Activated CD4-positive, alpha-beta T cell treated with anti-CD3 and anti-CD28 coated beads, Interleukin-2, amount 10 ng/mL, durations not matched to agents 24 days and 14 days (primary cell): ENCODE measurements at places on chromosomes 7 and 10. TPM values are rescaled to one million over a fixed set of nuclear protein-coding genes. Genes with fewer than 3 reads are reported as not detected.

The DLX5 gene
- total RNA-seq, result not detected in 2 replicates

DNA sequence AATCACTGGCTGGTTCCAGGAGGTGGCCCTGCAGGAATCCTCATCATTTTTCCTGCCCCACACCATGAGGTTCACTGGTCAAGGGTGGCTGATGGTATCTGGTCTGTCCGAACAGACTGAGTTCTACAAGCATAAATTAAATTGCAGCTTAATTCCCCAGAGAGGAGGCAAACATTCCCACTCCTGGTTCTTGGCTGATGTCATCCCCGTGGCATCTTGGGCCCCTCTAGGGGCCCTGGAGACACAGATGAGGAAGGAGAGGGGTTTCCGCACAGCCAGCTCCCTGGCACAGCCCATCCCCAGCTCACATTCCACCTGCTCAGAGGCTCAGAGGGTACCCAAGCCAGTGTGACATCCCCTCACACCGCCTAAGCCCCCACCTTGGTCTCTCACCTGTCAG, 5.3 kb upstream of the KLRG2 start:
- no peak overlapping the region for H3K4me3 ChIP-seq
- no peak overlapping the region for H3K27ac ChIP-seq
- H3K27me3 ChIP-seq, result peaks cover 38% of the 10 kb centered on the region
- H3K36me3 ChIP-seq, result no peaks in the 10 kb centered on the region
- DNase-seq, result no peak

GRCh38 chr10:1190052-1190395, 133.8 kb downstream of the WDR37 start:
- no peak overlapping the region for H3K4me3 ChIP-seq
- no peaks in the 10 kb centered on the region for H3K36me3 ChIP-seq
- H3K4me1 ChIP-seq, result peaks cover 8% of the 10 kb centered on the region

- no peaks in the 10 kb centered on the region for H3K27me3 ChIP-seq
- H3K27ac ChIP-seq, result no peak overlapping the region
- H3K36me3 ChIP-seq, result peaks cover 45% of the 10 kb centered on the region
- H3K4me1 ChIP-seq, result no peaks in the 10 kb centered on the region
- no peak for DNase-seq
Measured at GRCh38 chr7:99898836-99899235, 20.5 kb downstream of the TRIM4 start.

The CFAP46 gene
- total RNA-seq, result not detected in 2 replicates

DNA sequence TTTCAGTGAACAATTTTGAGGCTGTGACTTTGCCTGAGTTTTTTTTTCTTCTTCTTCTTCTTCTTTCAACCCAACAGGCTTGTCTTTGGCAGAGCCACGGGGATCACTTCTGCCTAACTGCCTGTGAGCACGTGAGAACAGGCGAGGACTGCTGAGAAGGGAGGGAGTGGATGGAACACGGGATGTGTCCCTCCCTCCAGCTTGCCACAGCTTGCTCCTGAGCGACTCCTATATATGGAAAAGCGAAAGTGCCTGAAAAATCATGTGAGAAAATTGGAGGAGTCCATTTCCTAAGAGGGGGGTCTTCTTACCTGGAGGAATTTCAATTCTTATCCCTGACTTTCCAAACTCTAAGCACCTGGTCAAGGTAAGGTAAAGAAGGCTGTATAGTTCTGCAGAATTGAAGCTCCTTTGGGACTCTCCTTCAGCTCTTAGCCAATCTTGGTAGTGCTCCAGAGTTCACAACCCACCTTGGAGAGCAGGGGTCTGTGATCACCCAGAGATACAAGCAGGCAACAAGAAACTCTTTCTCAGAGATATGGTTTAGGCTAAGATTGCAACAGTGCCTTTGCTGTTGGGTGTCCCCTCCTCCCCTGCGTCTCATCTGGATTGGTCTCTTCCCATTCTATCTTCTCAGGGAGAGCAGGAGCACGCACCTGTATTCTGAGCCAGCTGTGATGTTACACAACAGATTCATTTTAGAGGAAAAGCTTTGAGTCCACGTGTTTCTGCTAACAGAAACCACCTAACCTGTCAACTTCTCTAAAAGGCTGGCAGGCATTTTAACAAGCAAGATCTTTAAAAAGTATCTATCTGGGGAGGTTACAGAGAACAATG, at the start of gene MAT1A:
Gene MAT1A, minus strand, starts transcription at position 208 of the 837 bp plus-strand sequence. CDS start 235 bp downstream, outside the sequence.
- H3K27me3 ChIP-seq, result peaks cover 19% of the 10 kb centered on the region
- H3K4me3 ChIP-seq, result no peak within 1 kb of the TSS
- no peaks in the 10 kb centered on the region for H3K4me1 ChIP-seq
- no peak for DNase-seq
- H3K27ac ChIP-seq, result no peak within 1 kb of the TSS

The RASSF4 gene
- 1.3 and 1.5 TPM in 2 replicates for total RNA-seq

DNA sequence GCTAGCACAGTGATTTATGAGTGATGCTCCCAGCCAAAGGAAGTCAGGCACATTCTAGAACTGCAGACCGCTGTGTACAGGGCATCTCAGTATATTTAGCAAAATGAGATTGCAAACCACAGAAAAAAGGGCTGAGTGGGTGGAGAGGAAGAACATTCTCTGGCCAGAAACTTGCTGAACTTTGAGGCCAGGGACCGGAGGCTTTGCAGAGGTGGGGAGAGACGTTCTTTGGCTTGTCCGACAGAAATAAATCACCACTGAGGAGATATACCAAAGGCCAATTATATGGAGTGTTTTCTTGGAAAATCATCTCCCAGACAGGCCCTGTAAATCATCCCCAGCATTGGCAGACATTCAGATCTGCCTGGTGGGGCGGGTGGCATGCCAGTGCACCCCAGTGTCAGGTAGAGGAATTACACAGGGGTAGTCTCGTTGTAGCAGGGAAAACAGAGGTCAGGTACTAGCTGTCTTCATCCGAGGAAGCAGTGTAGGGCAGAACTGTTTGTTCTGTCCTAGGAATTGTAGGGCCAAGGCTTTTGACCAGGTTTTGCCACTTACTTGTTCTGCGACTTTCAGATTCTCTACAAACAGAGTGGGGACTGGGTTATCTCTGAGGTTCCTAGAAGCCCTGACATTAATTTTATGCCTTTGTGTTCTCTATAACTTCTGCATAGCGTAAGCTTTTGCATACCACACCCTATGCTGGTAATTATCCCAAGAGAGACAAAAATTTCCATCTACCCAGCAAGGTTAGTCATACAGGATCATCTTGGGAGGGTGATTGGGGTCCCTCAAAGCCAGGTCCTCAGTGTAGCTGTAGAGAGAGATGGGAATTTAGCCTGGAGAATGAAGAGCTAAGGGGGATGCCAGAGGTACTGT, 655.6 kb downstream of the LRMDA start:
- no peaks in the 10 kb centered on the region for H3K36me3 ChIP-seq
- no peak overlapping the region for H3K27ac ChIP-seq
- H3K4me3 ChIP-seq, result no peak overlapping the region
- no peaks in the 10 kb centered on the region for H3K27me3 ChIP-seq
